ENCODE measurements at places on chromosomes 3 and 15.

DNA sequence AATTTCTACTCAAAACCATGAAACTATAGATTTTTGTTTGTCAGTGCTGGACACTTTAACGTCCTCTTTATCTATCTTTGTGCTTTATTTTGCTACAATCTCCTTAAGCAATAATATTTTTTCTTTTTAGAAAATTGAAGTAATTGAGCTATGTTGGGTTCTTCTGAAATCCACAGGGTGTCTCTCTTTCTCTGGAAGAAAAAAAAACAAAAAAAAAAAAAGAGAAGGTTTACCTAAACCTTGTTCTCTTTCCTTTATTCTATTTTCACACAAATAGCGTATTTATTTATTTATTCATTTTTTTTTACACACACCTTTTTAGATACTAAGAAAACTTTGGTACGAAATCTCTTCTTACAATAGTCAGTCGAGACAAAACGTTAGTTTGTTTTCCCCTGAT, 601.0 kb downstream of the EDEM1 start:
- DNase-seq: no peak

- no peak for DNase-seq
Observed at GRCh38 chr3:188747489-188747888, 424.3 kb upstream of the TPRG1 start.

DNA sequence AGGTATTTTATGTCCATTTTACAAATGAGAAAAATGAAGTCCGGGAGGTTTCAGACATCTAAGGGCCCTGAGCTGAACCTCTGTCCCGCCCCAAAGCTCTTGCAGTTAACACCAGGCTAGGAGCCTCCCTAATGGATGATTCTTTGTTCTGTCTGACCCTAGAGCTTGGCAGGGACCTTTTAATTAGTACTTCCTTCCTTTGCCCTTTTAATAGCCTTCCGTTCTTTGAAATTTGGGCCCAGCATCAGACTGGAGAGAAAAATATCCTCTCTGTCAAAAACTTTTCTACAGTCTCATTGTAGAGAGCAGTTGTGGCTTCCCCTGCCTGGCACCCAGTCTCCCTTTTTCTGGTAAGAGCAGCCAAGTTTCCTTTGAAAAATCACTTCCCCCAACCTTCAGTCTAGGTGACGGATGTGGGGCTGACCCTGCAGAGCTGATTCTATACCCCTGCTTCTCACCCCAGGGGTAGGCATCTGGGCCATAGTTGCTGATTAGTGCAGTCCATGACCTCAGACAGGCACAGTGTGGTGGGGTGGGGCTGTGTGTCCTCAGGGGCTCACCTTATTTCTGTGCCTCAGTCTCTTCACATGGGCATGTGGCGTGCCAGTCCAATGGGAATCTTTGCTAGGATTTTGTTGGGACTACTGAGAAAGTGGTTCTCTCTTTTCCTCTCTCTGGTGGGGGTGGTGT, 220.4 kb downstream of the ADAMTS9 start:
- no peak for DNase-seq

GRCh38 chr15:38905632-38906031, 341.0 kb upstream of the RASGRP1 start:
- DNase-seq: no peak

GRCh38 chr15:83869341-83869740, 215.4 kb downstream of the ADAMTSL3 start:
- DNase-seq: no peak

- DNase-seq: no peak
Observed at GRCh38 chr15:67564021-67564967, 21.8 kb downstream of the MAP2K5 start.

DNA sequence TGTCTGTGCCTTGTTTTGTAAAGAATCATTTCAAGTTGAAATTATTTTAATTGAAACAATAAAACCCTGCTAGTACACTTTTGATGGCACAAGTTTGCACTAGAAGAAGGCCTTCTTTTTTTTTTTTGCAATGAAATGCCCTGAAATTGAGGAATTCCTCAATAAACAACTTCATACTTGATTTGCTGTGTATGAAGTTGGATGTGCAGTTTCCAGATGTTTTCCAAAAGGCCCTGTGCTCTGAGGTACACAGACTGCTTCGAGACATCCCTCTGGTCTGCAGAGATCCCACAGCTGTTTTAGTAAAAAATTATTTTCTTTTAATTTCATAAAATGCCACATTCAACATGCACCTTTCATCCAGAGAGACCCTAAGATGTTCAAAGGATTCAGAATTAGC, 48.9 kb downstream of the HES1 start:
- no peak for DNase-seq

GRCh38 chr3:23706111-23706510, 99.6 kb upstream of the UBE2E1 start:
- DNase-seq: no peak

DNA sequence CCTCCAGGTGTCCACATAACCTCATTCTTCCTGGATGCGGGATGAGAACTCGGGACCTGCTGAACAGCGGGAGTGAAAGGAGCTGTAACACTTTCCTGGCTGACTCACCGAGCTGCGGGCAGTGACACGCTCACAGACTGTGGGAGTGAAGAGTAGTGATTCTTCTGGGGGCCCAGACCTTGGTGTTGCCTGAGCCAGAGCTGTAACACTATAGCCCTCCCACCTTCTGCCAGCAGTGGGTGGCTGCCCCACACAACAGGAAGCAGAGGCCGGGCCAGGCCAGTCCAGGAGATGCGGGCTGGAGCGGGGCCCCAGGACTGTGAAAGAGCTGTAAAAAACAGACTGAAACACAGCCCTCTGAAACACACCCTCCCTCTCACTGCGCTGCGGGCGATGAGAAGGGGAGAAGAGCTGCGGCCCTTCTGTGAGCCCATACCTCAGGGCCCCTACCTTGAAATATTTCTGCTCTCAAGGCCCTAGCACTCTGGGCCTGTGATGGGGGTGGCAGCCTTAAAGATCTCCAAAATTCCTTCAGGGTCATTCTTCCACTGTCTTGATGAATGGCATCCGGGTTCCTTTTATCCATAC, 464.0 kb upstream of the CCDC54 start:
- DNase-seq: no peak

DNA sequence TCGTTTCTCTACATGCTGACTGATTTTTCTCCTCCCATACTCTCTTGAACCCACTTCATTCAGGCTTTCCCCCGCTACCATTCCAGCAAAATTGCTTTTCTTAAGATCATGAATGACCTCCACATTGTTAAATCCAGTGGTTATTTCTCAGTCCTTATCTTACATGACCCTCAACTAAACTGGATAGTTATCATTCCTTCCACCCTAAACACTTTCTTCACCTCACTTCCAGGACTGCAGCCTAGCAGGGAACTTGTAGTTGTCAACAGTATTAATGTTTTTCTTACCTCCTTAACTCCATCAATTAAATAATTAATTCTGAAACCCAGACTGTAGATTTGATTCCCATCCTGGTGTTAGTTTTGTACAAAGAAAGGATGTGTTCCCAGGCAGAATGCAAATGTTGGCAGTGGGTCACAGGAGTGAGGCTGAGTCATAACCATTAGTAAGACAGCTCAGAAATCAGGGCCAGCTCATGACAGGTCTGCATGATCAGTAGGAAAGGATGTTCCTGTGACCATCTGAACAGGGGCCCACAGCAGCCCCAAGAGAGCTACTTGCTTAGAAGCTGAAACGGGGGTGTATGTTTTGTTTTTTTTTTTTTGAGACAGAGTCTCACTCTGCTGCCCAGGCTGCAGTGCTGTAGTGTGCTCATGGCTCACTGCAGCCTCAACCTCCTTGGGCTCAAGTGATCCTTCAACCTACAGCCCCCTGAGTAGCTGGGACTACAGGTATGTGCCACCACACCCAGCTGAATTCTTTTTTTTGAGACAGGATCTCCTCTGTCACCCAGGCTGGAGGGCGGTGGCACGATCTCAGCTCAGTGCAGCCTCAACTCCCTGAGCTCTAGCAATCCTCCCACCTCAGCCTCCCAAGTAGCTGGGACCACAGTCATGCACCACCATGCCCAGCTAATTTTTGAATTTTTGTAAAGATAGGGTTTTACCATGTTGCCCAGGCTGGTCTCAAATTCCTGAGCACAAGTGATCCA, 9.1 kb downstream of the BCL2L10 start:
- DNase-seq: no peak

DNA sequence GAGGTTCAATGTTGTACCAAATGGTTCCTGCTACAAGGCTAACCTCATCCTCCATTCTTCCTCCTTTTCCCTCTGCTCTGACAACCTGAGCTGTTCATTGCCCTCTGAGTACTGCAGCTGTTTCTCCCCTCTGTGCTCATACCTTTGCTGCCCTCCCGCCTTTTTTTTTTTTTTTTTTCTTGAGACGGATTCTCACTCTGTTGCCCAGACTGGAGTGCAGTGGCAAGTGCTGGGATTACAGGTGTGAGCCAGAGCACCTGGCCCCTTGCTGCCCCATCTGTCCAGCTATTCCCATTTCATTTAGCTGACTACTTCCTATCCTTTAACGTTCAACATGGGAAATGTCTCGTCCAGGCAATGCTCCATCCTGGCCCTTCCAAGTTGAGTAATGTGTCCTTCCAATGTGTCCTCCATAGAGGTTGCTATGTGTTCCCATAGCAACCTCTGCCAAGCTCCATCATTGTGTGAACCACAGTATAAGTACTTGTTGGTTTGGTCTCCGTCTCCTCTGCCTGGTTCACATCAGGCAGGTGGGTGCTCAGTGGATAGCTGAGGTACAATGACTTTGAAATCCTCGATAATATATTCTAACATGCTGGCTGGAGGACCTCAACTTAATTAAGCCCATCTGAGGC, 179.9 kb upstream of the ANKRD28 start:
- no peak for DNase-seq

DNA sequence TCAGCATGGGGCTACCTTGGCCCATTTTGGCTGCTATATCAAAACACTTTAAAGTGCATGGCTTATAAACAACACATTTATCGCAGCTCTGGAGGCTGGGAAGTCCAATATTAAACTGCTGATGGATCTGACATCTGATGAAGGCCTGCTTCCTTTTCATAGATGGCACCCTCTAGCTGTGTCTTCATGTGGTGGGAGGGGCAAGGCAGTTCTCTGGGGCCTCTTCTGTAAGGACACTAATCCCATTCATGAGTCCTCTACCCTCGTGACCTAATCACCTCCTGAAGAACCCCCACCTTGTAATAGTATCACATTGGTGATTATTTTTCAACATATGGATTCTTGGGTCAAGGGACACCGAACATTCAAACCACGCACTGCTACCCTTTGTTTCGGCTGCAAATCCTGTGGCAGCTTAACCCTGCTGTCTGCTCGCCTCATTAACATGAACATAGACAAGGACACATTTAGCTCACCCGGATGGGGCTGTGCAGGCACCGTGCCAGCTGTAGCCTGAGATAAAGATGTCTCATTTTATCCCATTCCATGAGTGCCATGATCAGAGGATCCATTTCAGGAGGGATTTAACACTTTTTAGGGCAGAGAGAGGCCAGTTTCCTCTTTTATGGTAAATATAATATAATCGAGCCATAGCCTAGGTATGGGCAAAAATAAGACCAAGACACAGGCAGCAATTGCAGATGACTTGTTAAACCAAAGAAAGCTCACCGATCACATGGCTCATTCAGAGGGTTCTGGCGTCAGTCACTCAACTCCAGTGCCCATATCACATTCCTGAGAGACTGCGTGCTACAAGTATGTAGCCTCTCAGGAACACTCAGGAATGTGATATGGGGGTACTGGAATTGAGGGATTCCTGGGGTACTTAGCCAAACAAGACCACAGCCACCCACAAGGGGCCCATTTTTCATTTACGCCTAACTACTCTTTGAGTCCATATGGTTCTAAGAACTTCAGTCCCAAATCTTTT, 251.1 kb upstream of the ST8SIA2 start:
- no peak for DNase-seq

- no peak for DNase-seq
Observed at GRCh38 chr3:53493595-53493962, 832 bp upstream of the CACNA1D start.

DNA sequence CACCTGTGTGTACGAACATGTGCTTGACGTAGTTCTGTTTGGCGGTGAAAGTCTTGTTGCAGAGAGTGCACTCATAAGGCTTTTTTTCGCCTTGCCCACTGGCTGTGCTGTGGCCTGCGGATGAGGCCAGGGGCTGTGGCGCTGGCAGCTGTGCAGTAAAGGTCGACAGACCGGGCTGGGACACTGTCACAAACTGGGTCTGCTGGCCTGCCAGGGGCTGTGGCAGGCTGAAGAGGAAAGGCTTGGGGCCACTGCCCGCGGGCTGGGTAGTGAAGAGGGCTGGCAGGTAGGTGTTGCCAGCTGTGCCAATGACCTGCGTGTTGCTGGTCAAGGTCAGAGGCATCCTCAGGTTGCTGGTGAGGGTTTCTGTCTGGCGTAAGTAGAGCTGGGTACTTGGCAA, 56.4 kb downstream of the TIGIT start:
- no peak for DNase-seq

GRCh38 chr15:55654561-55655031, 66.5 kb upstream of the PYGO1 start:
- no peak for DNase-seq

DNA sequence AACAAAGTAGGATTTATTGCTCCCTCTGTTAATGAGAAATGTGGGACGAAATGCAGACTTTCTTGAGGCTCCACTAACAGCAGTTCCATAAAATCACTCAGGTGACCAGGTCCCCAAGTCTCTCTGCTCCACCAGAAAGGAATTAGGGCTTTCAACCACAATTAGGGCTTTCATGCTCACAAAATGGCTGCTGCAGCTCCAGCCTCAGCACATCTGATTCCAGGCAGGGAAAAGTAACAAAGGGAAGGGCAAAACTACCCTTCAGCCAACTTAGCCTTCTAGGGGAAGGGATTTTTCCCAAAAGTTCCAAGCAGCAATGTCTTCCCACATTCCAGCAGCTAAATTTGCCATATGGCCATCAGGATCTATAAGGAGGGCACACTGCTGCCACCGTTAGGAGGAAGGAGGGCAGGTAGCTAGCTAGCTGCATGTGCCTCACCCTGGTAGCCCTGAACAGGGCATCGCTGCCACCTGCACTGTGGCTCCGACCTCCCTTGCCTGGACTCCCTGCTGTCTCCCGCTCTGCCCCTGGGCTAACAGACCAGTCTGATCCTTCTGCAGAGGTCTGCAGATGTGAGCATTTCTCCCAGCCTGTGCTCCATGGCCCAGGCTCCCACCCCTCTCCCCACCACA, 12.8 kb downstream of the CFAP100 start:
- no peak for DNase-seq

GRCh38 chr3:194194051-194194756, 58.3 kb downstream of the HES1 start:
- no peak for DNase-seq

GRCh38 chr3:24686808-24687207, 192.2 kb upstream of the THRB start:
- DNase-seq: no peak

- no peak for DNase-seq
Observed at GRCh38 chr3:9205345-9206143, 43.9 kb downstream of the SRGAP3 start.

GRCh38 chr3:154936196-154936595, 143.9 kb upstream of the MME start:
- no peak for DNase-seq

DNA sequence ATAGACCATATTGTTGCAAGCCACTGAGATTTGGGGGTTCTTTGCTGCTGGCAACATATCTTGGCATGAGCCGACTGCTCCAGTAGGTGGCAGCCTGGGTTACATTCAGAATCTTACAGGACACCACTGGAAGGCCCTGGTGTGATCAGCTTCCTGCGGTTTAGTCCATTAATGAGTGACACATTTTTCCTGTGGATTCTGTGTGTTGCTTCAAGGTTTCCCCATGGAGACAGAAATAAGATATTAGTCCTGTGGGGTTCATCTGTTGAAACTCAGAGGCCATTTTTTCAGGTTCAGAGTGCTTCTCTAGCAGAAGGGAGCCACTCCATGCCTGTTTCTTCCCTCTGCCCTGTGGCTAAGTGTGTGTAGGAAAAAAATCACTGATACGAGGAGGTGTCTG, 116.2 kb downstream of the MFSD1 start:
- DNase-seq: no peak

GRCh38 chr15:65303687-65304380, 643 bp upstream of the RNU5B-1 start:
- DNase-seq: no peak

Measured in stimulated activated CD8-positive, alpha-beta memory T cell treated with anti-CD3 and anti-CD28 coated beads, Interleukin-2, amount 100 ng/mL, for 48 hours (primary cell).